ENCODE measurements at places on chromosomes 2 and 18.

- DNase-seq: no peak
Observed at GRCh38 chr2:189394525-189394924, 46.7 kb upstream of the WDR75 start.

DNA sequence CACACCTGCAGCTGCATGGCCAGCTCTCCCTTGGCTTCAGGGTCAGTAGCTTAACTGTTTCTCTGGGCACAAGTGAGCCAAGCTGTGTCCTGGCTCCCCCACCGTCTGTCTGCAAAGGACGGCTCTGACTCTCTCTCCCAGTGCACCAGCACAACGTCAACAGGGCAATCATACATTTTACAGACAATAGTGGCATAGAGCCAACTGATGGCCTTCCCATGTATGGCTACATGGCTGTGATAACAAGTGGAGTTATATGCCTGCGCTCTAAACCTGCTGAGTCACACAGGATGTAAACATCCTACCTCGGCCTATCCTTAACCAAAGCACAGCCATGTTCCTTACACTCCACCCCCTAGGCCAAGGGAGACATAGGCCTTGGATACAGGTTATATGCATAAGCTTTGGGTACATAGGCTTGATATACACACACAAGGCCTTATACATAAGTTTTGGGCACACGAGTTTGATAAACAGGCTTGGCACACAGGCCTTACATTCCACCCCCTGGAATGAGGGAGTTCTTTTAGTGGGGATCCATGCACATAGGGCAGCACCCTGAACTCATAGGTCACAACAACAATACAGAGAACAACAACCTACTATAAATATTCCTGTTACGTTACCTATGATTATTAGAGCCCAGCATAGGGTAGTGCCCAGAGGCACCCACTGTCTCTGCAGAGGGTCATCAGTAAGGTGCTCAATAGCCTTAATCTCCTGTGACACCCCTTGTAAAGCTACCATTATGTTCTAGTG, 17.7 kb downstream of the PHOSPHO2 start:
- DNase-seq: no peak

- peak; percentile 19 for DNase-seq
Observed at GRCh38 chr2:192029089-192029488, 165.6 kb downstream of the TMEFF2 start.

GRCh38 chr2:76745605-76746004, 776.6 kb downstream of the LRRTM4 start:
- DNase-seq: no peak

DNA sequence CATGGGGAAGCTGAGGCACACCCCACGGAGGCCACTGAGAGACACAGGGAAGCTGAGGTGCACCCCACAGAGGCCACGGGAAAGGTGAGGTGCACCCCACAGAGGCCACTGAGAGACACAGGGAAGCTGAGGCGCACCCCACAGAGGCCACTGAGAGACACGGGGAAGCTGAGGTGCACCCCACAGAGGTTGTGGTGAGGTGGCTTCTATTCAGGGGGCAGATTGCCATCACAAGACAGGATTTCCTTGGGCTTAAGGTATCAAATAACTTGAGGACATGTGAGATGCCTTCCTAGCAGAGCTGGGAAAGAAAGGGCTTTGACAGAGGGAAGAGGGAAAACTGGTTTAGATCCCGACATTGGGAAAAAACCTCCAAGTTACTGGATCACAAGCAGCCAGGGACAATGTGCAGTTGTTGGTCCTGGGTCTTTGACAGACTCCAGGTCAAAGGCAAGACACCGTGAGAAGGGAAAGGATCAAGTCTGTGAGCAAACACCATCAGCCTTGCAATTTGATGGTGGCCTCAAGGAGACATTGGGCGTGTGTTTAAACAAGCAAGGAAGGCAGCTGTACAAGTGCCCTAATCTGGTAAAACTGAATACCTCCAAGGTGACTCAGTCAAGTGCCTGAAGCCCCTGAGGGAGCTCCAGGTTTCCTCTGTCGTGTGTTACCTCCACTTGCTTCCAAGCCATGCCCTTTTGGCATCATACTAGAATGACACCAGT, 133.2 kb upstream of the EPAS1 start:
- no peak for DNase-seq

- peak; percentile 13 for DNase-seq
Observed at GRCh38 chr18:27314996-27315395, 129.9 kb upstream of the CHST9 start.

DNA sequence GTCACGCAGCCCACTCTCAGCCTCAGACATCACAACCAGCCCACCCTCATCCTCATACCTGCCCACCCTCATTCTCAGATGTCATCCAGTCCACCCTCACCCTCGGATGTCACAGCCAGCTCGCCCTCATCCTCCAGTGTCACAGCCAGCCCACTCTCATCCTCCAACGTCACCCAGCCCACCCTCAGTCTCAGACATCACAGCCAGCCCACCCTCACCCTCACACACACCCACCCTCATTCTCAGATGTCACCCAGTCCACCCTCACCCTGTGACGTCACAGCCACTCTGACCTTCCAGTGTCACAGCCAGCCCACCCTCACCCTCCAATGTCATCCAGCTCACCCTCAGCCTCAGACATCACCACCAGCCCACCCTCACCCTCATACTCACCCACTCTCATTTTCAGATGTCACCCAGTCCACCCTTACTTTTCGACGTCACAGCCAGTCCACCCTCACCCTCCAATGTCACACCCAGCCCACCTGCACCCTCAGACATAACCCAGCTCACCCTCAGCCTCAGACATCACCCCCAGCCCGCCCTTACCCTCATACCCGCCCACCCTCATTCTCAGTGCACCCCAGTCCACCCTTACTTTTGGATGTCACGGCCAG, 100.3 kb downstream of the LOXHD1 start:
- no peak for DNase-seq

DNA sequence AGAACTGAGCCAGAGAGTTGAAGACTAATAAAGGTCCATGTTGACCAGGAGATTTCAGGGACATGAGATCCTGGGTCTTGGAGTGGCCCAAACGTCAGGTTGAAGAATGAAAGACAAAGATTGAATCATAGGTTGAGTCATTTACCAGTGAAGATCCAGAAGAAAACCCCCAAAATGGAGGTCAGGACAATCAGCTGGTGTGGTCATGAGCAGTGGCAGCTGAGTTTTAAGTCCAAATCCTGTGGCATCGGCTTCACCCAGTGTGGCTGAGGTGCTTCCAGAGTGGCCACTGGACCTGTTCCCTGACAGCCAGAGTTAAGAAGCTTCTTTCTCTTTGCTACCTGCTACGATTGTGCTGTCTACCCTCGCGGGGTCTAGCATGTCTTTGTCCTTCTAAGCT, 234.0 kb downstream of the BCL2 start:
- no peak for DNase-seq

DNA sequence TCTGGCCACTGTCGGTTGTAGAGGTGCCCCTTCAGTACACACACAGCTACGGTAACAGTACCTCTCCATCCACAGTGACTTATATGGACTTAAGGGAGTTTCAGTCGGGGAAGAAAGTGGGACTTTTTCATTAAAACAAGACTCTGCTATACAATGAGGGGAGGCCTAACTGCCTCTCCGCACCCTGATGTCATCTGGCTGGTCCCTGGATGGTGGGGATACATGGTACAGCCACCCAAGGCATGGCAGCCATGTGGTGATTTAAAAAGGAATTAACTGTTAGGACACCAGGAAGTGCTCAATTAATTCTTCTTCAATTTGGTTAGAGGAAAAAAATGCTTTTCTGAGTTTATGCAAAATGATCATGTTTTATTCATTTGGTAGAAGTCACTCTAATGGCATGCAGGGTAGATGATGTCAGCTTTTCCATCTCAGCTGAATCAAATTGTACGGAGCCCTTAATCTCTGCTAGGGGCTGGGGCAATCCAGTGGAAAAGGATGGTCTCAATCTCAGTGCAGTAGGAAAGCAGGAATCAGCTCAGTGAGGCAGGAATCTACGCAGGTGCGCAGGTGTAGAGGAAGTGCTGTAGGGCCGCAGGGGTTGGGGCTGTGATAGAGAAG, 243.9 kb downstream of the PRKCE start:
- no peak for DNase-seq

GRCh38 chr2:85410584-85411404, 628 bp upstream of the CAPG start:
- DNase-seq: no peak

- DNase-seq: no peak
Observed at GRCh38 chr2:71893646-71894045, 254.0 kb downstream of the CYP26B1 start.

- DNase-seq: no peak
Observed at GRCh38 chr2:175576270-175576669, 394.8 kb upstream of the ATP5MC3 start.

GRCh38 chr18:49682173-49682802, 120.4 kb downstream of the LIPG start:
- peak; percentile 25 for DNase-seq

DNA sequence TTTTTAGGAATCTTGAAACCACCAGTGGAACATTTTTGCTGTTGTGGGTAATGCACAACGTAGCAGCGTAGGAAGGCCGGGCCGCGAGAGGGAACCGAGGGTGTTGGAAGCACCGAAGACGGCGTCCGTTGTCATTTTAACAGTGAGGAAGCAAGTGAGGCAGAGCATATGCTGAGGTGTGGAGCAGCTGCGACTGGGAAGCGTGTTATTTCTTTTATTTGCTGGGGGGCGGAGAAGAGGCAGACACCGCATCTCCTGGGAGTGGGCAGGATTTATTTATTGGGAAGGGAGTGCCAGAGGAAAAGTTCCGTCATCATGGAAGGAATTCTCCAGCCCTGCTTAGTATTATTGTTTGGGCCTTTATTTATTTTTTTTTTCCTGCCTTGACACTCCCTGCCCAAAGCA, 232.8 kb downstream of the KLHL29 start:
- DNase-seq: no peak

DNA sequence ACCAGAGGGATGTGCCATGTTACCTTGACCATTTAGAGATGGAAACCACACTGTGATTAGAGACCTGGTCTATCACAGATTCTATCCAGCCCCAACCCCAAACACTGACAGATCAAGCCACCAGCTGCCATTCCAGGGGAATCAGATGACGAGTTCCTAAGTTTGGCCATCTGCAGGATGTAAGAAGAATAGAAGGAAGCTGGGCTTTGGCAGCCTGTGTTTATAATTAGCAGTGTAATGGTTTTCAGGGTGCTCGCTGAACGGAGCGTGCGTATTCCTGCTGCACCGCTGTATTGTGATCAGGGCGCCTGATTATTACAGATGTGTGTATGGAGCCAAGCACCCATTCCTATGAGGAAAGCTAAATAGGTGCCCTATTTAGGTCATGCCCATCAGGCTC, 138.1 kb downstream of the LRRC30 start:
- DNase-seq: peak; percentile 3

GRCh38 chr18:50373561-50374219, 1.2 kb upstream of the SKA1 start:
- DNase-seq: no peak

DNA sequence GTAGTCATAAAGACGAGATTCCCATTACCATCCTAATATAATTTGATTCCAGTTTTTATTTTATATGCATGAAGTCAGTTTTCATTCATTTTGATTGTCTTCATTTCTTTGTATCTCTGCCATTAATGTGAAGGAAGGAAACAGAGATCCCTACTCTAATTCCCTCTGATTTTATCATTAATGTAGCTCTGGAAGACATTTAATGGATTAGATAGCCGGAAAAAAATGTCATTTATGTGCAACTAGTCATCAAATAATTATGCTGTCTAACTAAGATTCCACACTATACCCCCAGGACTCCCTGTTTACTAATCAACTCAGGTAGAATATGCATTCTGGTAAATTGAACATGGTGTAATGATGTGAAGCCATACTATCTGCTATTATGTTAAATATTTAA, 19.9 kb downstream of the RHBDD1 start:
- no peak for DNase-seq

DNA sequence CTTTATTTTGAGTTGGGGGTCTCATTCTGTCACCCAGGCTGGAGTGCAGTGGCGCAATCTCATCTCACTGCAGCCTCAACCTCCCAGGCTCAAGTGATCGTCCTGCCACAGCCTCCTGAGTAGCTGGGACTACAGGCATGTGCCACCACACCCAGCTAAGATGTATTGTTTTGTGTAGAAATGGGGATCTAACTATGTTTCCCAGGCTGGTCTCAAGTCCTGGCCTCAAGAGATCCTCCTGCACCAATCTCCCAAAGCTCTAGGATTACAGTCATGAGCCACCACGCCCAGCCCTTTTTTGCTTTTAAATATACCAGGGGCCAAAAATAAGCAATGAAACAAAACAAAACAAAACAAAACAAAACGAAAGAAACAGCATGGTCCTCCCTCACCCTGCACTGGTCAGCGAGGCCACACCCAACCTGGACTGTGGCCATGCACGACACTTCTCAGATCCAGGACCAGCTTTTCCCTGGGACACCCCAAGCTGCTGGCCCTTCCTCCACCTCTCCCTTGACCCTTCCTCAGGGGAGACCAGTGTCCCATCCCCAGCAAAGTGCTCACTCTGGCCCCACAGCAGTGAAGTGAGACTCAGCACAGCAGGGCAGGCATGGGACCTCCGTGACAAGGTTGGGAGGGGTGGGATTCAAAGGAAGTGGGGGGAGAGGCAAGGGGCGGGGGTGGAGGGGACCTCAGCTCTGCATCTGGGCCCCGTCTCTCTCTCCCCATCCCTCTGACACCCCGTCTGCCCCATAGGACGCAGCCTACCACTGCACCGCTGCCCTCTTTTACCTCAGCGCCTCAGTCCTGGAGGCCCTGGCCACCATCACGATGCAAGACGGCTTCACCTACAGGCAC, 23.5 kb downstream of the MAL start:
- DNase-seq: no peak

GRCh38 chr2:178238750-178239149, 44.4 kb downstream of the OSBPL6 start:
- no peak for DNase-seq

- peak; percentile 33 for DNase-seq
Observed at GRCh38 chr18:23920054-23920453, 94.5 kb upstream of the TTC39C start.

DNA sequence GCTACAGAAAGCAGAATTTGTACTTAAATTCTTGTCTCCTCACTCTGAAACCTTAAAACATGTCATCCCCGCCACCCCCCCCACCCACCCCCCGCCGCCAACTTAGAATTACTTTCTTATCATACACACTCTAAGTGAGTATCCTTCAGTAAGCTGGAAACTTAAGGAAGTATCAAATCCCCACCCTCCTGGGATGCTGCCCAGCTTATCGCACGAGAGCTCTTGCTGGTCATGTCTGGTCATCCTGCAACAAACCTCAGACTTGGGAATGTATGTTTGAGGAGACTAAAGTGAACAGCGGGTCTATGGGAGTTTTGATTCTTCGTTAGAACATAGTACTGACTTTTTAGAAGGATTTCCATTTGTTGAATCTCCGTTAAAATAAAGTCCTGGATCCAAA, 203.3 kb downstream of the PTGR3 start:
- DNase-seq: peak; percentile 70
